MG63 (cell line): ENCODE measurements at places on chromosomes 16 and 17. TPM values are rescaled to one million over a fixed set of nuclear protein-coding genes. Genes with fewer than 3 reads are reported as not detected.

- DNase-seq: no peak
These were observed 13.2 kb upstream of the ALOX12B start for GRCh38 chr17:8100763-8101162.

GRCh38 chr16:5065813-5066212 is at the start of gene C16orf89:
C16orf89 (minus strand) TSS chr16:5065956; CDS start chr16:5065908, 48 bp downstream.
- DNase-seq: no peak

Gene NXPH3
- 0.36 TPM in 1 of 2 replicates, not detected in the other for total RNA-seq

Gene SHISA6
- not detected in 2 replicates for total RNA-seq
